ENCODE measurements at places on chromosomes 2 and 18.

DNA sequence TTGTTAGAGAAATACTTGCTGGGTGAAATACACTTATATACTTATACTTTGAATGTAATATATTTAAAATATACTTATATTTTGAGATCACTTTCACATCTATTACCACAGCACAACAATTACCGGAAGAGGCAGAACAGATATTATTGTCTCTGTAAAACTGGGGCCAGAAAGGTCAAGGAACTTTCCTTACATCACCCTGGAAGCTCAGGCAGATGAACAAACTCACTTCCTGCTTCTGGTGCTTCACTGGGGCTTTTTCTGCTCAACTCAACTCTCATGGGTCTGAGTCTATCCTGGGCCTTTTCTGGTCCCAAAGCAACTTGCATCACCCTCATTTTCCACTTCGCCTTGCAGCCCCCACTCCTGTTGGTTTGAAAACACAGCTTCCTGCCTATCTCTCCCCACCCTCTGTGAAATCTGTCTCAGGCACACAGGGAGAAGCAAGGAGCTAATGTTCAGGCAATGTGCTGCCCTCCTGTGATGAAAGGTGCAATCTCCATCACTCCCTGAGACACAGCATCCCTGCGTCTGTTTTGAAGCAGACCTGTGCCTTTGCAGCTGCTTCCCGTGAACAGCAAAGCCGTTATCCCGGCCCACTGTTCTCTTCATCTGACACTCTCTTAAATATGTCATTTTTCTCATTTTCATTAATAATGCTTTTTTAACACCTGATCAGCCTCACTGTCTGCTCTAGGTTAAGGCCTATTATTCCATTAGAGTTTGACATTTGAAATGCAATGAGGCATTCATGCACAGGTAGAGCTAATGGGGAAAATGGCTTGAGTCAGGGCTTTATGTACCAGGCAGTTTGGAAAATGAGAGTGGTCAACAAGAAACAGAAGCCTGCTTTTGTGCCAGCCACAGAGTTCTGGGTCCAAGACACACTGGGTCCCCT lies 251.9 kb upstream of the CHAC2 start:
- DNase-seq = no peak

- DNase-seq = no peak
Measured at GRCh38 chr2:145638675-145639074, 1118.8 kb upstream of the ZEB2 start.

DNA sequence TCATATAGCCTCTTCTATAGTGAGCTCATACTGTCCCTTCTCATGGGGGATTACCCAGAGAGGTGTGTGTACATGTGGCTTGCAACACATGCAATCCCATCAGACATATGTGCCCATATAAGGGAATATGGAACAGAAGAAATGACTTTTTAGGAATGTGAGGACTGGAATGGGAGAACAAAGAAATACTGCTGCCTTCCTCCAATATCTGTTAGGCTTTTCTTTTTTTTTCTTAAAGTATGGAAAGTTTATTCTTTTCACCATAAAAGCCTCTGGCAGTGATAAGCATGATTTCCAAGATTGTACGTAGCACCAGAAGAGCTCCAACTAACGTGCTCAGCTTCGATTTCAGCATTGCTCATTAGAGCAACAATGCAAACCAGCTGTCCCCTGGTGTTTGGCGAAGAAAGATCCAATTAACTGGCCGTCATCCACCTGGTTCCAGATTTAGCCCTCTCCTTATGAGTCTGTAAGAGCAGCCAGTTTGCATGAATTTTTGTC lies 113.6 kb downstream of the ADCYAP1 start:
- DNase-seq = no peak

GRCh38 chr18:75635096-75635495 lies 207.6 kb upstream of the SMIM21 start:
- no peak for DNase-seq

DNA sequence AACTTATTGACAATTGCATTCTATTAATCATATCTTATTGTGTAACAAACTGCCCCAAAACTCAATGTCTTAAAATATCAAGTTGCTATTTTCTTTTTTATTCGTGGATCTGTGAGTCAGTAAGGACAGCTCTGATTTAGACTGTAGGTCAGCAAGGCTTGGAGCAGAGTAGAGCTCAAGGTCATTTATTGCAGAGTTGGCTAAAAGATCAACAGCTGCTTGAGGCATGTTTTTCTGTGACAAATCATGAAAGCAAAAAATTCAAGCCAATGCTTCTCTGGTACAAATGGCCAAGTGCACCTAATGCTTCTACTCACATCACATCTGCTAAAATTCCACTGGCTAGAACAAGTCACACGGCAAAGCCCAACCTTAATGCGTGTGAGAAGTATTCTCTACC lies 497.7 kb upstream of the LRATD1 start:
- DNase-seq = no peak

DNA sequence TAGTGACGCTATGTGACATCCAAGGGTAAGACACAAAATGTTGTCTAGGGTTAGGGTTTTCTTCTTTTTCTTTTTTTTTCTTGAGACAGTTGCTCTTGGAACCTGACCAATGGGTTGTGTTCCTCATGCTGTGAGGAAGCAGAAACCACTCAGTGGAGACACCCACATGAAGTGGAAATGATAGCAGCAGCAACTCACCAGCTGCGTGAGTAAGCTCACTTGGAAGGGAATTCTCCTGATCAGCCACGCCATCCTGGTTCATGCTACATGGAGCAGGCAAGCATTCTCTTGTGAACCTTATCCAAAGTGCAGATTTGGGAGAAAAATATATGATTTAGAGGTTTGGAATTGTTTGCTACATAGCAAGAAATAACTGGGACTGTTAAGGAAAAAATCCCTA lies 863.7 kb downstream of the EPHA4 start:
- DNase-seq = no peak

DNA sequence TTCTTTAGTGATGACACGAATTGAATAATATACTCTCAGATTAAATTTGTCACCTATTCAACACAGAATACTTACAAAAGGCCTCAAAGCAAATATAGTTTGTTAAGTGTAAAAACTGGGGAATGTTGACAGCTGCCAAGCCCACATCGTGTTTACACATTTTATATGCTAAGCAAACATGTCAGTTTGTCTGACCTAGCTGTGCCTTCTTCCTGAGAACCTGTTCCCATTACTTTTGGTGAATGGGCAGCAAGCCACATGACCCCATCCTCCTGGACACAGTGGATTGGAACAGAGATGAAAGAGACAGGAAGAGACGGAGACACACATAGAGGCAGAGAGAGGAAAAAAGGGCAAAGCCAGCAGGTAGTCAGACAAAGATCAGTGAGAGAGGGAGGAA lies 22.9 kb upstream of the CUL3 start:
- DNase-seq = no peak

DNA sequence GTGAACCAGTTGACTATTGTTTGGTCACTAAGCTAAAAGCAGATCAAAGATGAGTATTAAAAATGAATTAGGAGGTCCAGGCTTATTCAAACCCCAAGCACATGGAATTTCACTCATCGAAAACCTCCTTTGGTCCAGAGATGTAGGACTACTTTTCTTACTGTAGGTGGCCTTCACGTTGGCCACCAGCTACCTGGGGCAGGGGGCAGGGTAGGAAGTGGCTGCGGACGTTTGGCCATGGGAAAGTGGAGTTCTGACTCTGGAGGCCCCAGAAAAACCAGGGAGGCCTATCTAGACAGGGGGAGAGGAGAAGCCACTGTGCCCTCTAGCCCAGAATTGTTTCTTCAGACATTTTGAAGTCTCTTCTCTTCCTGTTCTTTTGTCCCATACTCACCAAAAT lies 31.8 kb upstream of the CABLES1 start:
- DNase-seq = no peak

- no peak for DNase-seq
Measured at GRCh38 chr2:12361506-12361905, 355.2 kb upstream of the TRIB2 start.

- no peak for DNase-seq
Measured at GRCh38 chr2:219713110-219713509, 85.7 kb downstream of the SLC4A3 start.

GRCh38 chr18:50199346-50199855 lies 4.5 kb upstream of the MYO5B start:
- DNase-seq = no peak

DNA sequence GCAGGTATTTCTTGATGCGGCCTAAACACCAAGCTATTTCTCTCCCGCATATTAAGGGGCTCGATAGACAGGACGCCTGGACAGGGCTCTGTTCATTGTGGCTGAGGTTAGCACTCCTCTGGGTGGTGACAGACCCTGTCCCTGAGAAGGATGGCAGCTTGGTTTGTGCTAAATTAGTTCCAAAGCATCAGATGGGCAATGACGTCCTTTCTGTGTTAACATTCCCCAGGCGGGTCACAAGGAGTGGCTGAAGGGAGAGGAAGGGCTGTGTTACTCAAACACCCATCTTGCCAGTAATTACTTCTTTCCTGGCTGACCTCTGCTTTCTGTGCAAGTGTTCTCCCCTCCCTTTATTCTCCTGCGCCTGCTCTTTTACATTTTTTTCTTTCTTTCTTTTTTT lies 75.0 kb downstream of the TMEM247 start:
- no peak for DNase-seq

- no peak for DNase-seq
Measured at GRCh38 chr2:10260130-10260529, 42.6 kb upstream of the HPCAL1 start.

- no peak for DNase-seq
Measured at GRCh38 chr2:69022548-69022947, 9.6 kb downstream of the ANTXR1 start.

GRCh38 chr18:45054636-45055035 lies 373.9 kb downstream of the SETBP1 start:
- DNase-seq = no peak

- no peak for DNase-seq
Measured at GRCh38 chr2:8253781-8254180, 428.1 kb upstream of the ID2 start.

DNA sequence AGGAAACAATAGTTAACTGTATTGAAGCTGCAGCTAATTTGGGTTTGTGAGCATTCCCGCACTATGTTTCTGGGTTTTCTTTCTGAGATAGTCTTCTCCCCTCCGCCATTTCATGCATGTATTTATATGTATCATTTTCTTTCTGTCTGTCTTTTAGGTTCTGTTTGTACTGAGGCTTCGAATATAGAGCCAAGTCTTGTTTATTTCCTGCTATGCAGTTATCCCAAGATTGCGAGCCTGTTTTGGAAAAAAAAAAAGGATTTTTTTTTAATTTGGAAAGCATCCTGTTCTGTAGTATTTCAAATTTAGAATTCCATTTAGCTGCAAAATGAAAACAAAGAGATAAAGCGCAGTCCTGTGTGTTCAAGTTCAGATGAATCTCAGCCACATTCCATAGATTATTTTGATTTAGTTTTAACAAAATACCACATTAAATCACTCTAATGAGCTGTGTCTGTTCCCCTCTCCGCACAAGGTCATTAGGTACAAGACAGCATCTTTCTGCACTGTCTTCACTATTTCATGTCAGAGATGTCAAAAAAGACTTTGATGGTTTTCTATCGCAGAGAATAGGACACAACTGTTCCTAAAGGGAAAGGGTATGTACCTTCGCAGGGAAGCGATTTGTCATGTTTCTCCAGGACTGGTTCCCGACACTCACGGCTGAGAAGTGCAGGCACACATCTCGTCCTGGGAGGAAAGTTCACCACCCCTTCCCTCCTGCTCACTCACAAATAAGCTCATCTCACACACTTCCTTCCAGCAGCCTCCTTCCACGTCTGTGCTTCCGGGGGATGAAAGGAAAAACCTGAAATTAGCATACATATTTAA lies 443.4 kb downstream of the ZNF516 start:
- DNase-seq = no peak

DNA sequence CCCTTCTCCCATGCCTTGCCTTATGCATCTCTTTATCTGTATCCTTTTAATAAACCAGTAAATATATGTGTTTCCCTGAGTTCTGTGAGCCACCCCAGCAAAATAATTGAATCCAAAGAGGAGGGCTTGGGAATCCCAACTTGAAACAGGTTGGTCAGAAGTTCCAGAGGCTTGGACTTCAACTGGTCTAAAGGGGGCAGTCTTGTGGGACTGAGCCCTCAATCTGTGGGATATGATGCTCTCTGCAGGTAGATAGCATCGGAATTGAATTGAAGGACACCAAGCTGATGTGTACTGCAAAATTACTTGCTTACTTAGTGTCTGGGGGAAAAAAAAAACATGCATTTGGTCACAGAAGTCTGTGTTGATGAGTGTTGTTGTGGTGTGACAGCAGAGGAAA lies 1033.5 kb upstream of the TMEFF2 start:
- no peak for DNase-seq

- no peak for DNase-seq
Measured at GRCh38 chr2:232636788-232637420, 3.5 kb downstream of the EFHD1 start.

DNA sequence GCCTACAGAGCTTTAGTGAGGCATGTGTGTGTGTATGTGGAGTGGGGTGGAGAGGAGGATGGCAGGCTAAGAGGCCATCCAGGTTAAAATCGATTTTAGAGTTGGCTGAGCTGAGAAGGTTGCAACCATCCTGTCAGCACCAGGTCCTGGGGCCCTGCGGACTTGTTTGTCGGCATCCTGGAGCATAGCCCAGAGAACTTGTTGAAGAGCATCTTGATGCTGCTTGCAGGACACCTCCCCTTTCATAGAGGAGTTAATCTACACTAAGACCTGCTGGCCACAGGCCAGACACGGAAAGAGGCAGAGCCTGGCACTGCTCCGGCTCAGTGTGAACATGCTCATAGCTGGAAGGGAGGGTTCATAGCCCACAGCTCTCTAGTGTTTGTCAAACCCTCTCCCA lies 72.1 kb upstream of the RGPD5 start:
- no peak for DNase-seq

- no peak for DNase-seq
Measured at GRCh38 chr2:10720306-10720705, 1.1 kb upstream of the ATP6V1C2 start.
